ENCODE measurements at places on chromosomes 16 and 17. TPM values are rescaled to one million over a fixed set of nuclear protein-coding genes. Genes with fewer than 3 reads are reported as not detected.
A peak's percentile ranks its signal among the peaks of the same experiment; 100 is the strongest.

SEZ6L2 gene
- total RNA-seq = 4.9 TPM

MYLK3 gene
- not detected for total RNA-seq

VASN gene
- total RNA-seq = 28.3 TPM

CLEC19A gene
- not detected for total RNA-seq

C16orf96 gene
- not detected for total RNA-seq

CCL8 gene
- not detected for total RNA-seq

CES5A gene
- not detected for total RNA-seq

HEATR9 gene
- total RNA-seq = not detected

DNA sequence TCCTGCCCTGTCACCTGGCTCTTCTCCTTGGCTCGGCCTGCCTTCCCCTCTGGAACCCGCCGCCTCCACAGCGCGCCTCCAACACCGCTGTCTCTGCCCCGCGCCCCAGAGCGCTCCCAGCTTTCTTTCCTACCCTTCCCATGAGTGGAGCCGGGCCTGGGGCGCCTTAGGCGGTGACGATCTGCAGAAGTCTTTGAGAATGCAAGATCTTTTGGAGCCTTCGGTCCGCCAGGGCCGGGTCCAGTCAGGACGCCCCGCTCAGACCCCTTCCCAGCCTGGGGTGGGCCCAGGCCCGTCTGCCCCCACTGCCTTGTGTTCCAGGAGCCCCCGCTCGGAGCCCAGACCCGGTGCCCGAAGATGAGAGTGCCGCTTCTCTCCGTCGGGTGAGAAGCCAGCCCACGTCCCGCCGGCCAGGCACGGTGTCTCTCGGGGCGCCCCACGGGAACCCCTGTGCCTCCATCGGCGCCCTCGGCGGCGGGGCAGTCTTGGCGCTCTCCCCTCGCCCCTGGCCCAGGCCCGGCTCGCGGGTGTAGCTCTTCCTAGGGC, 40.0 kb downstream of the MRM1 start:
- DNase-seq = no peak

- peak; percentile 76 for DNase-seq
These were observed 2.1 kb upstream of the EPOP start for GRCh38 chr17:38676706-38677504.

DNA sequence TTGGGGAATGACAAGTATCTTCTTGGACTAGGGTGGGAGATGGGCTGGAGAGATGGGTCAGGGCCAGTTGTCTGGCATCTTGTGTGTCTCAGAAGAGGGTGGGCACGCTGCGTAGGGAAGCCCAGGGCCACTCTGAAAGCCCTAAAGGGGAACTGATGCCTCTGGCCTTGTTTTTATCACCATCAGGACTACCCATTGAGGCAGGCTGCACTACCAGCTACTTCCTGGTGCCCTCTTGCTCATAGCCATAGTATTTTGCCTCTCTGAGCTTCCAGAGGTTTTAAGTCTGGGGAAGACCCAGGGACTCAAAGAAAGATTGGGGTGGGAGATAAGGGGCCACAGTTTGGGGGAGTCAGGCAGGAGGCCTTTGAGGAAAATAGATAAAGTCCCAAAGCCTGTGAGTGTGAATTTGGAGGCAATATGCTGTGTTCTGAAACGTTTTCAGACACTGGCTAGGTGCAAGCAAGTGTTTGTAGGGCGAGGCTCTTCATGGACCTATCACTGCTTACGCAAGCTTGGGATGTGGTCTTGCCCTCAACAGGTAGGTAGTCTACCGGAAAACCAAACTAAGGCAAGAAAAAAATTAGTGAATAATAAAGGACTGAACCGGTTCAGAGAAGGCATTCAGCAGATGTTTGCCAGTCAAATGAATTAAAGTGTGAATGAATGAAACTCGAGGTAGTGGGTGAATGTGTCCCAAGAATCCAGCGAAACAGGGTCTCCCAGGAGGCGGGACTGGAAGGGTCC, 688 bp upstream of the ITGB3 start:
- DNase-seq = no peak

DNA sequence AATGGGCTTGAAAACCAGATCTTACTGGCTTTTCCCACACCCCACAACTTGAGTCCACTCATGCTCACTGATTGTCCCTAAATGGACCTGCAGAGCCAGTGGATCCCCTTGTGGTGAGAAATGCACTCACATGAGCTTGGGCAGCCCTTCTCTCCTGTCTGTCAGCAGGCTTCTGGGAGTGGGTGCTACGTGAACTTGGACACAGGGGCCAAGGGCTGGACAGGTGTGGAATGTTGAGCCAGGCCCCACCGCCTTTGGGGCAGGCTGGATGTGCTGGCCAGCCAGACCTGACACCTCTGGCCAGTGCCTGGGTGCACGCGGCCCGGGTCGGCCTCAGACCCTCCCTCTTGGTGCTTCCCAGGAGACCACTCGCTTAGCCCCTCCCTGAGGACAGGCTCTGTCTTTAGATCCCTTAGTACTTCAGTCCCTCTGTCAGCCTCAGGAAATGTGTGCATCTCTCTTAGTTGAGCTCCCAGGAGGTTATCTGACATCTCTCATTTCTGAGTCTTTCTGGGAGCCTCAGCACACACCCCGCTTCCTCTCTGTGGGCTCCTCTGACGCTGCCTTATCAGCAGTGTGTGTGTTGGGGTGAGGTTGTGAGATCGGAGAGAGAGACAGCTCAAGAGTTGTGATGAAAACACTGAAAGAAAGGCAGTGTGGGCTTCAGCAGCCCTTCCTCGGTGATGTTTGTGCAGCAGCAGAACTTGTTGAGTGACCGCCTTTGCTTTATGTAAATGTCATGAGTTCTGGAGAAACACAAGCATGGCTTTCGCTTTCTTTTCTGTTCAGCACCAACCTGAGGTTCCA, 117.0 kb downstream of the RAB11FIP4 start:
- DNase-seq = no peak

GRCh38 chr17:45201457-45201856, 20.2 kb upstream of the FMNL1 start:
- DNase-seq = no peak

- no peak for DNase-seq
These were observed 47.0 kb upstream of the GSG1L start for GRCh38 chr16:28110479-28110878.

DNA sequence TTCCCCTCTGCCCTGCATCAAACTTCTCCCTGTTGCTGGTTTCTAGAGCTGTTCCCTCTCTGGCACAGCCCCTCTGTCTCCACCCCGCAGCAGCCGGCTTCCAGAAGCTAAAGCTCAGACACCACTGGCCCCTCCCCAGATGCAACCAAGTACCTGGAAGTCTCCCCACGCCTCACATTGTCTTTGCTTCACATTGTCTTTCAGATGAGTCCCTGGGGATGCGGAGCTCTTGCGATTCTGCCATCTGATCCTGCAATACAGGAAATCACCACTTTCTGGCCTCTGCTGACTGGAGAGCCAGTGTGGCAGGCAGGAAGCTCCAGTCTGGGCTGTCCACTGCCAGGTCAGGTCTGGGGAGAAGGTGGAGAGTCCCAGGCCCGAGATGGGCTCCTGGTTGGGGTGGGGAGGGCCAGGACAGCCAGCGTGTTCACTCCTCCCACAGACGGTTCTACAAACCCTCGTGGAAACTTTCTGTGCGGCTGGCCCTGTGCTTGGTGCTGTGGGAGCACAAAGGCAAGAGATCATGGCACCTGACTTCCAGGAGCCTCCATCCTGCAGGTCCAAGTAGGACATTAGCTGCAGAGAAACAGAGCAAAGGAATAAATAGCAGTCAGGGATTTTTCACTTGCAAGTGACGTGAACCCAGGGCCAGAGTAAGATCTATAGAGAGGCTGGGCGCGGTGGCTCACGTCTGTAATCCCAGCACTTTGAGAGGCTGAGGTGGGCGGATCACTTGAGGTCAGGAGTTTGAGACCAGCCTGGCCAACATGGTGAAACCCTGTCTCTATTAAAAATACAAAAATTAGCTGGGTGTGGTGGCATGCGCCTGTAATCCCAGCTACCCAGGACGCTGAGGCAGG, 47.9 kb upstream of the MAP3K14 start:
- DNase-seq = no peak

DNA sequence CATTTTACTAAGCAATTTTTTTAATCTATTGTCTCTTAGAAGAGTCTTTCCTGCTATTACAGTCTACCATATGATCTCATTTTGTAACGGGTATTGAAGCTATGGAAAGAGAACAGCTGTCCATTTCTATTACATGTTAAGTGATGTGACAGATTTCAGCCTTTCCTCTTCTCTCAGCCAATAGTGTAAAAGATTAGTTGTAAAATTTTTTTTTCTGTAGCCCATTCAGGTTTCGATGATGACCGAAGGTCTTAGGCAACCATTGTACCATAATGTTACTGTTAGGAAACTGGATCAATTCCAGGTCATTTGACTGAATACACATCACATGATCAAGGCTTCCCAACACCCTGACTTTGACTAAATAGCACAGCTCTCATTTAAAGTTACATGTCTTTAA, 147.6 kb upstream of the HLF start:
- DNase-seq = no peak

DNA sequence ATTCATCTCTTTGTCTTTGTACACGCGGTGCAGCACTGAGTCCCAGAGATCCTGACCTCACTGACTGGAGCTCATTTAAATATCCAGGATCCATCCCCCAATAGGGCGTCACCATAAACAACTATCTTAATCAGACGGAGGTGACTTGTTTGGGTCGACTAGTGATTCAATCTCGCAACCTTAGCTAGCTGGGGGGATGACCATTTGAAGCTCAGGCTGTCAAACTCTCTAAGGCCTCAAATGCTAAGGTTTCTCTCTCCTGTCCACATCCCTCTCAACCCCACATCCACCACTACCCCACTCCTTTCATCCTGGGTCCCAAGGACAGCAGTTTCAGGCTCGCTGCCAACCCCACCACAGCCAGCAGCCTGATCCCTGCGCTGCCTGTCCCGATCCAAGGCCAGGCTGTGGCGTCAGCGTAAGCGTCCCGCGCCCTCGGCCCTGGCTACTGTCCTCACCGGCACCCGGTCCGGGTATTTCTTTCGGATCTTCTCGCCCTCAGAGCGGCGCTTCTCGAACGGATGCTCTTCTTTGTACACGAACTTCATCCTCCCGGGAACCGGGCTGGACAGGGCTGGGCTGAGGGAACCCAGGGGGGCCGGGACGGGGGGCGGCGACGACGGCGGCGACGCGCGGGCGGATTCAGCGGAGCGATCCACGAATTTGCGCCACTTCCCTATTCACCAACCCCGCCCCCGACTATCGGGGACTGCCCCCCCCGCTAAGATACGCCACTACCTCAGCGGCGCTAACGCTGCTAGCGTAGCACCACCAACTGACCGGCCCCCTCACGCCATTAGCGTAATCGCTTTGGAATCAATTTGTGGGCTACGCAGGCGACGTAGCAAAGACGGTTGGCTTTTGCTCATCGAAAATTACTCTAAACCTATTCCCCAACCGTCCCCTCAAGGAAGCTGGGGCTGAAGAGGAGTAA, at the start of gene GABARAP:
Gene GABARAP, minus strand, starts transcription at position 667 of the 934 bp plus-strand sequence. Its CDS starts 119 bp downstream, at position 548.
- DNase-seq = peak; percentile 87

Measured in RPMI7951 (cell line).